Stimulated activated CD8-positive, alpha-beta memory T cell treated with anti-CD3 and anti-CD28 coated beads, Interleukin-7, amount 100 ng/mL, for 1 hour (primary cell): ENCODE measurements at places on chromosomes 4 and X.

GRCh38 chrX:2501559-2502102, 855 bp upstream of the DHRSX start:
- no peak for DNase-seq

- no peak for DNase-seq
Measured at GRCh38 chr4:144658903-144659302, 12.9 kb downstream of the HHIP start.

GRCh38 chrX:111114806-111115205, 18.8 kb downstream of the PAK3 start:
- no peak for DNase-seq

DNA sequence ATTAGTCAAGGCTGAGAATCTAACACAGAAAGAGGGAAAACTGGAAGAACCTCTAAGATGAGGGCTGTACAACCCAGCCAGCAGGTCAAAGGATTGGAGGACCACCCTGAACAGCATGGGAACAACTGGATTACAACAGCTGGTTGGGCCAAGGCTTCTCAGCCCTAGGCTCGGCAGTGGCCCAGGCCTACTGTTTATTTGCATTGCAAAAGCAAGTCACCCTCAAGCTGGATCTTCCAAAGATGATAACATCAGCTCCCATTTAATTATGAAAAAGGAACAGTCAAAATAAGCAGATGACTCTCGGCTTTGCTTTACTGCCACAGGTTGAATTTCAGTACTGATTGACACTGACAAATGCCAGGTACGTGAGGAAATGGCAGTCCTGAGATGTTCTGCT, 61.8 kb downstream of the GPC3 start:
- DNase-seq: no peak

GRCh38 chr4:2388429-2389182, 29.8 kb downstream of the ZFYVE28 start:
- DNase-seq: no peak

DNA sequence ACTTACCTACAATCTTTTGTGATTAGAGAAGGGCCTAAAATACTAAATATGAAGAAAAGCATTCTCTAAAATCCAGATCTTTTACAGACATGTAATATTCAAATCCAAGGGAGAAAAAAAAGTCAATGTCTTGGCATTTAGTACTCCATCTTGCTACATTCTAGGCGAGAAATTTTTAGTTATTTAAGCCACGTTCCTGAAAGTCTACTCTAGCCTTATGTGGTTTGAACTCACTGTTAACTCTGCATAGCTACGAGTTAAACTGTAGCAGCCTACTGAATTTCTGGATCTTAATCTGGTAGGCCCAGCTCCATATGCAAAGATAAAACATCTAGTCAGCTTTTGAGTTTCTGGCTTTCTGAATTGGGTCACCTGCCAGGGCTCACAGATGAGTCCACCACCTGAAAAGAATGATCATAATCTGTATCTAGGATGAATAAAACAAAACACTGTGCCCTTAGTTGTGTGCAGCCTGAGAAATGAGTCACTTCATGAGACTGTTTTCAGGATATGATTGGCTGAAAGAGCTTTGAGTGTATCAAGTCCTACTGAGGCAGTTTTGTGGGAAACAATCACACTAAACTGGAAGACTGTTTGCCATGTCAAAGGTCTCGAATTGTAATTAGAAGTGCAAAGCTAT, 3.2 kb upstream of the NEK1 start:
- DNase-seq: no peak

- no peak for DNase-seq
Measured at GRCh38 chrX:48883729-48884128, 13.8 kb downstream of the TIMM17B start.

- DNase-seq: no peak
Measured at GRCh38 chr4:80685214-80685613, 345.3 kb upstream of the BMP3 start.

DNA sequence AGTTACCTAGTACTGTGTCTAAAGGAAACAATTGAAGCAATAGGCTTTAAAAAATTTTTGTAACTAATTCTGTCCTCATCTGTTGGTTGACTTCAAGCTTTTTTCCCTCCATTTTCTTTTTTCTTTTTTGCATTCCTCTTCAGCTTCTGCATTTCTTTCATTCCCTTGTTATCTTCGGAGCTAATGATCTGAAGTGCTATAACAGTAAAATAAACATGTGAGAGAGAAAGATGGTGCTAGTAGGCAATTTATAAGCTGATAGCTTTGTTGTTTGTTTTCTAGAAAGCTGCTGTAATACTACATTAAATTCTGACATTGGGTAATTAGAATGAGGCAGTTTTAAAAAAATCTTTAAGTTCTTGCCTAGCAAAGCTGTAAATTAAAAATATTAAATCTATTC, 37.1 kb downstream of the PTPN13 start:
- no peak for DNase-seq

DNA sequence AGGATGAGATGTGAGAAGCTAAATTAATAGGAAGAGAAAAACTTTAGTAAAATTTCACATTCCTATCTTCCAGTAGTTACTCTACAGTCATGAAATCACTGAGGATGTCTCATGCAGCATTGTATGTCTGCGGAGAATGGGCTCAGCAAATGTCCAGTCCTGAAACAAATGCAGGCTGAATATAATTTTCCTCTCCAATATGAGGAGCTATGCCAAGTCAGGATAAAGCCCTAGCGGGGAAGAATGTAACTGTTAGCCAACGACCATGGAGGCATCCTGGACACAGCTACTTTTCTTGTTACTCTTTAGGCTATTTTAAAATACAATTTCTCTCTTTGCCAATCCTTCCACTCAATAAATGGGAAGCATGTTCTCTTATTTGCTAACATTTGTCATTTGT, 127.7 kb downstream of the PRKX start:
- no peak for DNase-seq

DNA sequence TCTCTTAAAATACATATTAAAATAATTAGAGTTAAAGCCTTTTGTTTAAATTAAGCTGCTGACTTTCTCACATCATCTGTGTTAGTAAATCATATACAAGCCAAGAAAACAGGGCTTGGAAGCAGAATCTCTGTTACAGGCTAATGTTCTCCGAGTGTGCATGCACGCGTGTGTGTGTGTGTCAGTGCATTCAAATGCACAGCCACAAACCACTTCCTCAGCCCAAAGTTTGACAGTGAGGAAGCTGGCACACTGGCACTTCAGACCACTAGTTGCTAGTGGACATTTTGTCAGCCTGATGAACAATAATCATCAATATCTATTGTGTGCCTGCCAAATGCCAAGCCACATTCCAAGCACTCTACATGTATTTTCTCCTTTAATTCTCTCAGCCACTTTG, 5.6 kb downstream of the MAOB start:
- DNase-seq: no peak

GRCh38 chrX:9164533-9165426, 130.9 kb upstream of the FAM9B start:
- DNase-seq: no peak

GRCh38 chrX:71056867-71057266, 11.3 kb downstream of the SNX12 start:
- no peak for DNase-seq

DNA sequence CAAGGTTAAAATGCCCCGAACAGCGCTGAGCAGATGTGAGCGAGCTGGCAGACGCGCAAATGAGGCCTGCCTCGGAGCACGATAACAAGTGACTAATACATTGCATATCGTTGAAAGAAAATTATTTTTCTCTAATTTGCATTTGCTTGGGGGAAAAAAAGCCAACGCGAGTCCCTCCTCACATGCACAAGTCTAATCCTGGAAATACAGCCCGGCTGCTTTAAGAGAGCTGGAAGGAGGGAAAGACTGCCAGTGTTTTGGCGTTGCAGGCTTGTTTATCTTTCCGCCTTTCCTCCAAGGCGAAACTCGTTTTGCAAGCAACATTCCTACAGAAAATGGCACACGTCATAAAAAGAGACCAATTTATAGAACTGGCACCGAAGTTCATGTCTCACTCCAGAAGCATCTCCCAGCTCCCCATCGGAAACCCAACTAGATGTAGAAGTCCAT, 12.6 kb downstream of the BCOR start:
- no peak for DNase-seq

DNA sequence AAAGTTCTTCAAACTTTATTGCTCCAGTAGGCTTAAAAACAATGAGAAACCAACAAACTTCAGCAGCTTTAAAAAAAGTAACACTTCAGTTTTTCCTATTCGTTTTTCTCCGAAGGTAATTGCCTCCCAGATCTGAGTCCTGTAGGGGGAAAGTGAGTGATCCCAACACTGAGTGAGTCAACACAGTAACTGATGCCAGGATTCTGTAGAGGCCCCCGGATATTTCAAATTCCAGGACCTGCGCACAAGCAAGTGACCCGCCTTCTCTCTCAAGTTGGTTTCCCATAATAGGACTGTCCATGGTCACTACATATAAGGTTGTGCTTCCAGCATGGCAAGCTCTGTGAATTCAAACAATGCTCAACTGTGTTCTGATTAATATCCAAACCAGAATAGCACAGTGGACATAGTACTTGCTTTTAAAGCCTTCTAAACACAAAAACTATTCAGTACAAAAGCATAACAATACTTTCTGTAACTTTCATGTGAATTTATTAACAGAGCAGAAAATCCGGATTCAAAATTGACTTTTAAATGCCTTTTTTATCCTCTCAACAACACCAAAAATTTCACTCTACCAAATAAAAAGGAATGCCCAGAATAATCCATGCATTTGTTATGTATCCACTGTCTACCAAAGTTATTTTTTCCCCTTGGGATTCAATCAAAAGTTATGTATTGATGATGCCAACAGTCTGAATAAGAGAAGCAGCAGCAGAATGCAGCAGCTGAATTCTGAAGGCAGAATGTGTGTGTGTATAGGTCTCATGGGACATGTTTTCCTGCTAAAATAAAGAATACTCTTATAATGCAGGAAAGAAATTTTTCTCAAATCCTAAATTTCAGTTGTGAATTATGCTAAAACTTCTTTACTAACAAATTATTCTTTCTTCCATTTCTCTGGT, at the start of gene DMD:
TSS of gene DMD (minus strand) at position 194 of the 905 bp plus-strand sequence. CDS start 237 bp downstream, outside the sequence.
- DNase-seq: no peak

DNA sequence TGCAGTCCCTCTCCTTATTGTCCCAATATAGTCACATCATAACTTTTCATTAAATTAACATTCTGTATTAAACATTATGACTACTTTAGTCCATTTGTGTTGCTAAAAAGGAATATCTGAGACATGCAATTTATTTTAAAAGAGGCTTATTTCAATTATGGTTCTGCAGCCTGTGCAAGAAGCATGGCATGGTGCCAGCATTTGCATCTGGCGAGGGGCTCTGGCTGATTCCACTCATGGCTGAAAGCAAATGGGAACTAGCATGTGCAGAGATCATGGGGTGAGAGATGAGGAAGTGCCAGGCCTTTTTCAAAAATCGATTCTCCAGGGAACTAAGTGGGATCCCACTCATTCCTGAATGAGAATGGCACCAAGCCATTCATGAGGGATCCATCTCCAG, 476.3 kb upstream of the RPS6KA3 start:
- DNase-seq: no peak

DNA sequence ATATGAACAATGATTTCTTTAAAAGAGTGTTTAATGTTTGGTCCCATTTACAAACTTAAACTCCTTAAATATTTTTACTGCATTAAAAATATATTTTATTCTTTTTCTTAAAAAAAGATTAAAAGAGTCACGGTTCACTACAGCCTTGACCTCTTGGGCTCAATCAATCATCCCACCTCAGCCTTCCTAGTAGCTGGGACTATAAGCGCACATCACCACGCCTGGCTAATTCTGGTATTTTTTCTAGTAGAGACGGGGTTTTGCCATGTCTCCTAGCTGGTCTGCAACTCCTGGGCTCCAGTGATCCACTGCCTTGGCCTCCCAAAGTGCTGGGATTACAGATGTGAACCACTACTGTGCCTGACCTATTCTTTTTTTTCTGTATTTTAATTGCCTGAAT, 104.7 kb upstream of the TLR2 start:
- DNase-seq: no peak

DNA sequence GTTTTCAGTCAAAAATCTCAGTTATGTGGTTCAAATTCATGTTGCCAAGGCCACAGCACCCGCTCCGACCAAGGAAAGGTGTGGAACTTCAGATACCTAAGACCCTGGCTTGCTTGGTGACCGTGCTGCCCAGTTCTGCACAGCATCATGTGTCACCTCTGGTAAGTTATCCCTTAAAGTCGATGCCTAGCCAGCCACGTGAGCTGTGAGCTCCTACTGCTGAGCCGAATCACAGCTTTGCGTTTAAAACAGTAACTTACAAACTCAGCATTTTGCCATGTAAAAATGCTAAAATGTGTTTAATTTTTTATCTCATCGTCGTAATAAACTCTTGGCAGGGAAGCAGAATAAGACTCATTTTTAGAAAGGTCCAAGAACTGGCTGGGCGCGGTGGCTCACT, 5.3 kb downstream of the TMEM271 start:
- no peak for DNase-seq

- DNase-seq: no peak
Measured at GRCh38 chr4:13309751-13310150, 174.4 kb downstream of the RAB28 start.

- DNase-seq: no peak
Measured at GRCh38 chrX:78513971-78514738, 145.0 kb downstream of the RTL3 start.

GRCh38 chr4:16732741-16733140, 165.7 kb downstream of the LDB2 start:
- no peak for DNase-seq

DNA sequence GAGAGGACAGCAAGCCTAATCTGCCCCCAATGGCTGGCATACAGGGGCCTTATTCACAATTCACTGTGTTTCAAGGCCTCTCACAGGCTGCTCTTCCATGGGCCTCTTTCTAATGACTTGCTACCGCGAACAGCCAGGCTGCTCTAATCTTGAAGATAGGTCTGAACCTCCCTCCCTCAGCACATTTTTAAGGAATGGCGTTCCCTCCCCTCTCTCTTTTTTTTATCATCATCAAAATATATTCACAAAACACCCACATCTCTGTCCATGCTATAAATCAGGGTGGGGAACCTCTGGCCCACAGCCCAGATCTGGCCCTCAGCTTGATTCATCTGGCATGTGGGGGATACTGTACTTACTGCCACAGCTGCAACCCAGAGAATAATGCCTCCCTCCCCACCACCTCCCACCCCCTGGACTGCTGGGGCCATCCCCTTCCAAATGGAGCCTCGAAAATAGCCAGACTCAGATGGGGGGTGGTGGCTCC, 76.2 kb upstream of the PLAC1 start:
- DNase-seq: no peak

GRCh38 chr4:36392916-36393315, 111.5 kb downstream of the DTHD1 start:
- DNase-seq: no peak

DNA sequence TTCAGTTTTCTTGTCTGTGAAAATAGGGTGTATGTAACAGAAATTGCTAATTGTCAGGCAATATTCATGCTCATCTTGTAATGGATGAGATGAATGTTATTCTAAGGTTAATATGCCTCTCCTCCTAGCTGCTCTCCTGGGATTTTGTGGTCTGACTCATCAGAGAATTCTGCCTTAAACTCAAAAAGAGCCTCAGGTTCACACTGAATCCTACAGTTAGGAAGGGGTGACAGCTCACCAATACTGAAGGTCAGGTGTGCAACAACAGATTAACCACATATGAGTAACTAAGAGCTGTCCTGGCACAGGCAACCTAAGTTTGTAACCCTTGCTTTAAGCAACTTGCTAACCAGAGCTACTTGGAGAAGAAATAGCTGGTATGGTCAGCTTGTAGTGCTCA, 197.7 kb downstream of the SPATA18 start:
- no peak for DNase-seq
